ENCODE measurements at places on chromosomes 5 and 9. TPM values are rescaled to one million over a fixed set of nuclear protein-coding genes. Genes with fewer than 3 reads are reported as not detected.

The FBP2 gene
- total RNA-seq, result not detected

The DOK3 gene
- 7.2 TPM for total RNA-seq

DNA sequence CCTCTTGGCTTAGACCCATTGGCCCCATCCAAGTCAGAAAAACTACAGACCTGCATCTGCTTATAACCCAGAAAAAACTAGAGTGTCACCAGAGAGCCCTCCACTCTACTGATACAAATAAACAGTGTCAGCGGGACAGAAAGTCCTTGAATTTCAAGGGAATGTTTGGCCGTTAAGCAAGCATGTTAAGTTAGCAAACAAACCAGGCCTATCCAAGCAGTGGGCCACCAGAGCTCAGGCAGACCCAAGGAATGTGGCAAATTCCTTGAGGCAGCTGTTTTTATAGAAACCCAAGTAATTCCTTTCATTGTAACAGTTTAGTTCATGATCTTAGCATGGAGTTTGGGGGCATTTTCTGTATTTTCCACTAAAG, 70.9 kb downstream of the PRLR start:
- no peaks in the 10 kb centered on the region for H3K36me3 ChIP-seq
- no peak overlapping the region for H3K4me3 ChIP-seq
- DNase-seq, result no peak
- H3K27ac ChIP-seq, result no peak overlapping the region

- no peaks in the 10 kb centered on the region for H3K27me3 ChIP-seq
- no peak overlapping the region for H3K27ac ChIP-seq
- no peak overlapping the region for H3K4me3 ChIP-seq
- H3K4me1 ChIP-seq, result no peaks in the 10 kb centered on the region
Observed at GRCh38 chr5:89300426-89300970, 417.5 kb upstream of the MEF2C start.

DNA sequence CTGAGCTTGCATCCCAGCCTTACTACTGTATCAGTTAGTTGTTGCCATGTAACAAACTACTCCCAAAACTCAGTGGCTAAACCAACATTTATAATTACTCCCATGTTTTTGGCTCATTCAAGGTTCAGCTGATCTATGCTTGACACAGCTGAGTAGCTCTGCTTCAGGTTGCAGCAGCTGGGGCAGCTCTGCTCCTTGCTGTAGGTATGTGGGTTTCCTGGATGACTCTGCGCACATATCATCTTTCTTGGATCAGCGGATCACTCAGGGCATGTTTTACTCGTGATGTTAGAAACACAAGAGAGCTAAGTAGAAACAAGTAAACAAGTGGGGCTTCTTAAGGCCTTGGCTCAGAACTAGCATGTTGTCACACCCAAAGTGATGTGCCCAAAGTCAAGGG, 15.1 kb downstream of the TEK start:
- H3K4me1 ChIP-seq, result peaks cover 24% of the 10 kb centered on the region
- no peak overlapping the region for H3K4me3 ChIP-seq
- H3K36me3 ChIP-seq, result peaks cover 2% of the 10 kb centered on the region
- H3K27ac ChIP-seq, result no peak overlapping the region

DNA sequence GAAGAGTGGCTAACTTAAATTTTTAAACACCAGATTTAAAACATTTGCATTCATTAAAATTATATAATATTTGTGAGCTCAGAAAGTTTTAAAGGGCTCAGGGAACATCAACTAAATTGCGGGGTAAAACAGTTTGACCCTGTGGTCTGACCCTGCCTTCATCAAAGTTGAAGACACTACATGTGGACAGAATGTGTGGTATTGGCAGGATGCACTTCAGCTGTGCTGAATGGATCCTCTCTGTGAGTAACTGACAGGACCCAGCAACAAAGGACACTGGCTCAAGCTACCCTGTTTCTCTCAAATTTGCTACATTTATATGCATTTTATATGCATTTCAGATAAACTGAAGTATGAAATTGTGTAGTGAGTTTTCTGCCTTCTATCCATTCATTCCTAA, 288.5 kb downstream of the ZNF608 start:
- H3K27me3 ChIP-seq, result no peaks in the 10 kb centered on the region
- DNase-seq, result no peak
- peaks cover 2% of the 10 kb centered on the region for H3K36me3 ChIP-seq
- no peak overlapping the region for H3K27ac ChIP-seq
- no peak overlapping the region for H3K4me3 ChIP-seq

- no peak for DNase-seq
- peaks cover 16% of the 10 kb centered on the region for H3K4me1 ChIP-seq
- H3K27me3 ChIP-seq, result peaks cover 3% of the 10 kb centered on the region
- H3K36me3 ChIP-seq, result no peaks in the 10 kb centered on the region
- peak overlapping the region; percentile 27 for H3K27ac ChIP-seq
- no peak overlapping the region for H3K4me3 ChIP-seq
Observed at GRCh38 chr9:77598524-77598923, 49.6 kb downstream of the GNA14 start.

Measured in osteocyte (in vitro differentiated cells).